Forelimb muscle (tissue), 1 donor: ENCODE measurements at places on chromosomes 13 and 19. TPM values are rescaled to one million over a fixed set of nuclear protein-coding genes. Genes with fewer than 3 reads are reported as not detected.

GRCh38 chr13:40422588-40423235, 243.7 kb downstream of the FOXO1 start:
- no peak for DNase-seq

- DNase-seq, result no peak
Observed at GRCh38 chr13:112103961-112104880, 37.3 kb downstream of the SOX1 start.

GRCh38 chr19:30224689-30225606, 147.2 kb upstream of the ZNF536 start:
- DNase-seq, result no peak

GRCh38 chr19:10424011-10424637, 3.8 kb downstream of the PDE4A start:
- DNase-seq, result no peak

DNA sequence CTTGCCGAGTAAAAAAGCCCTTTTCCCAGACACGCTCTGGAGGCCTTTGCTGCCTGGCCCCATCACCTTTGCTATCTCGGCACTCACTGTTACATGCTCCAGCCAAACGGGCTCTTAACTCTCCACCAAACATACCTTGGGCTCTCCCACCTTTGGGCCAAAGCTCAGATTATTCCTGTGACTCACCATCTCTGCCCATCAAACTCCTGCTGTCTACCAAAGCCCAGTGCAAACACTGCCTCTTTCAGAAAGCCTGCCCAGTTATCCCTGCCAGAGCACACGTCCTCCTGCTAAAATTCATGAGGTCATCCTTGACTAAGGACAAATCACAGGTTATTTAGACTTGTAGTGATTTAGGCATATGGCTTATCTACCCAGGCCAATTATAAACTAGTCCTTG, 48.1 kb upstream of the SERPINE3 start:
- DNase-seq, result no peak

GRCh38 chr19:14127929-14128509, 8.4 kb downstream of the ASF1B start:
- DNase-seq, result no peak

DNA sequence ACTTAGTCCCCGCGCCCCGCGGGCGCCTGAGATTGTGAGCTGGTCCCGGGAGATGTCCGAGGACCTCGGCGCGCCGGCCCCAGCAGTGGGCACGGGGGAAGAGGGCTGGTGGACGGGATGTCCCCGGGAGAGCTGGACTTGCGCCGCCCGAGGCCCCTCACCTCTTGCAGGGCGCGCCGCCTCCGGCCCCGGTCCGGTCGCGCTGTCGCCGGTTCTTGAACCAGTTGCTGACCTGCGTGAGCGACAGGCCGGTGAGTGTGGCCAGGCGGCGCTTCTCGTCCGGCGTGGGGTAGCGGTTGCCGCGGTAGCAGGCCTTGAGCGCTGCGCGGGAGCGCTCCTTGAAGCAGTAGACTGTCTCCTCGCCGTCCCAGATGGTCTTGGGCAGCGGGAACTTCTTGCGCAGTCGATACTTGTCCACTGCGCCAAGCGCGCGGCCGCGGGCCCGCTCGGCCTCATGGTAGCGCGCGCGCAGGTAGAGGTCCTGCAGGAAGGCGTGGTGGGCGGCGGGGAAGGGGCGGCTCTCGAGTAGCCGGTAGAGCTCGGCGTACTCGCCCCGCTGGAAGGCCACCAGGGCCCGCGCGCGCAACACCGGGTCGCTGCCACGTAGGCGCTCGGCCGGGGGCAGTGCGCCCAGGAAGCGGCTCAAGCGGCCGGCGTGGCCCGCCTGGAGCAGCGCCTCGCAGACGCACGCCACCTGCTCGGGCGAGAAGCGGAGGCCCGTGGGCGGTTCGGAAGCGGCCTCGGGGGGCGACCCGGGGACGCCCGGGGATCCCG, 984 bp downstream of the SIX5 start:
- DNase-seq, result no peak

The CASP14 gene
- polyA plus RNA-seq, result 0.05 TPM

The ATXN8OS gene
- 0.63 TPM for polyA plus RNA-seq
